Activated naive CD4-positive, alpha-beta T cell treated with anti-CD3 and anti-CD28 coated beads, Interleukin-2, amount 50 U/mL, for 16 hours (primary cell): ENCODE measurements at places on chromosomes 7 and 10.
A peak's percentile ranks its signal among the peaks of the same experiment; 100 is the strongest.

- DNase-seq, result no peak
Measured at GRCh38 chr7:111424768-111425167, 137.5 kb downstream of the IMMP2L start.

GRCh38 chr7:90216080-90216674, 4.6 kb downstream of the STEAP2 start:
- DNase-seq, result no peak

- DNase-seq, result peak; percentile 51
Measured at GRCh38 chr10:14032406-14032998, 298.2 kb downstream of the FRMD4A start.

DNA sequence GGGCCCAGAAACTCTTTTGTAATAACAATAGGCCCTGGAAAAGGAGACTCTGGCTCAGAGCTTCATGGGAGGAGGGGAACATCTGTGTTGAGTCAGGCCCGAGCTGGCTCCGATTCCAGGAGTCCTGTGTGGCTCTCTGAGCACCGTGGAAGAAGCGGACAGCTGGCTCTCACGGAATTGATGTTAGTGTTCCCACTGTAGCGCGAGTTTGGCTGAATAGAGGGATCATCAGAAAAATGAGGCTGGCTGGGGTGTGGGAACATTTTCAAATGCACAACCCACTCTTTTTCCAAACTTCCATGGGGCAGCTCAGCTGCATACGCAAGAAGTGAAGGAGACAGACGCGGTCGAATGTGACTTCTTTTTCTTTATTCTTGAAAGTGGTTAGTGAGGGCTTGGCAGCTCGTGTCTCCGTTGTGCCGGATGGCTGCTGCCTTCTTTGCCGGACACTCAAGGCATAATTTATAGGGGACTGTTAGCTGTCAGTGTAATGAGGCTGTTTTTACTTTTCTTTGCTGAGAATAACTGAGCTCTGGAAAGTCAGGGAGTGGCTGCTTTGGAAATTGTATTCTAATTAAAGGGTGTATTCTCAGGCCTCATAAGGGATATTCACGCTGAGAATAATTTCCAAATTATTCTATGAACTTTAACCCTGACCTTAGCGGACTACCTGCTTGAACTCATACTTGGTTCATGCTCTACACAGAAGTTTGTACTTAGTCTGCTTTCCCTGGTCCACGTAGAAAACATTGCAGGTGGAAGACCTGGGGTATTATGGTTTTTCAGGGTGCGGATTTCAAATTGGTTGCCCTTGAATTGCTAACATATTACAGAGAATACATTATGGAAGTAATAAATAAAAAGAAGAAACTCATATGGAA, 23.1 kb downstream of the MDFIC start:
- no peak for DNase-seq

GRCh38 chr10:3868271-3868664, 83.3 kb upstream of the KLF6 start:
- no peak for DNase-seq

- no peak for DNase-seq
Measured at GRCh38 chr10:43284341-43284910, 17.6 kb upstream of the RASGEF1A start.

DNA sequence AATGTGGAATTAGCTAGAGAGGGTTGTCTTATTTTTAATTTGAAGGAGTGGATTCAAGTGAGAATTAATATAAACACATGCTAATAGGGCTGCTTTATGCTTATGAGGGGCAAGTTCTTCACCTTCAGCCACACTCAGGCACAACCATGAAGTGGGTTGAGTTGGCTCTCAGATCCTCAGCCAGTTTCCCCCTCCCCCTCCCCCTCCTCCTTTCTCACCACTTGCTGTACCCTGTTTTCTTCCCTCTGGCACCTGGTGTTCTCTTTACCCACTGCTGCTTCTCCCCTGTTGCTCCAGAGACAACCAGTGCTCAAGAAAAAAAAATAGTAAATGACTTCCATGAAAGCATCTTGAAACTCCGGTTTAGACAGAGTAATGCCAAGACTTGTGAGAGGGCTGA, 1083.3 kb downstream of the CNTNAP2 start:
- no peak for DNase-seq

DNA sequence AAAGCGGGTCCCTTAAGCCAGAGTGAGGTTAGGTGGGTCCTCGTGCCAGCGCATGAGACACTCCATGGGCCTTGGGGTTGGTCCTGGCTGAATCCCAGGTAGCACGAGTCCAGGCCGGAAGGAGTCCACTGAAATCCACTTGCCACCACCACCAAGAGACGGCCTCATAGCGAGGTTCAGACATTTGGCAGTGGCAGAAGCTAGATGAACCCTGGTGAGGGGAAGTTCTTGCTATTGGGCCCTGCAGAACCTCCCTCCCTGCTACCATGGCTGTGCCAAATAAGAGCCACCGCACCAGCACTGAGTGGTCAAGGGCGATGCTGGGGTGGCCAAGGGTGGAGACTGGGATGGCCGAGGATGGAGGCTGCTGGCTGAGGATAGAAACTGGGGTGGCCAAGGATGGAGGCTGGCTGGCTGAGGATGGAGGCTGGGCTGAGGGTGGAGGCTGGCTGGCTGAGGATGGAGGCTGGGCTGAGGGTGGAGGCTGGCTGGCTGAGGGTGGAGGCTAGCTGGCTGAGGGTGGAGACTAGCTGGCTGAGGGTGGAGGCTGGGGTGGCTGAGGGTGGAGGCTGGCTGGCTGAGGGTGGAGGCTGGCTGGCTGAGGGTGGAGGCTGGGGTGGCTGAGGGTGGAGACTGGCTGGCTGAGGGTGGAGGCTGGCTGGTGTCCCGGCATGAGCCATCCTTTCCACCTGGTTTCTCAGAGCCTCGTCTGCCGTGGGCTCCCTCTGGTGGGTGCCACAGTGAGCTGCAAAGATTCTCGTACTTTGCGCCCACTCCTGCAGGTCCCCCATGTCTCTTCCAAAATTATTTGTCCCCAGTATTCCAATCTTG, 88.2 kb downstream of the ELFN1 start:
- DNase-seq, result peak; percentile 36

DNA sequence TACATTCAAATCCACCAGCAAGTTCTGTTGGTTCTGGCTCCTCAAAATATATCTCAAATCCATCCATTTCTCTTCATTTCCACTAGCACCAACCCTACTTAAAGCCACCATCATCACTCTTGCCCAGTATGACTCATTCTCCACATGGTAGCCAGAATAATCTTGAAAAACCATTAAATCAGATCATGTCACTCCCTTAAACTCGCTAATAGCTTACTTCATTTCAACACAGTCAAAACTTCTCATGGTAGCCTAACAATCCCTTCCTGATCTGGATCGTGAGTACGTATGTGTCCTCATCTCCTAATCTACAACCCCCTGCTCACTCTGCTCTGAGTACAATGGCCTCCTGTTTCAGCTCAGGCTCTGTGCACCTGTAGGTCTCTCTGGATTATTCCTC, 8.7 kb downstream of the EPC1 start:
- DNase-seq, result no peak

- DNase-seq, result no peak
Measured at GRCh38 chr7:2069472-2069860, 163.3 kb downstream of the MAD1L1 start.
